Gastroesophageal sphincter (tissue), 4 donors: ENCODE measurements at places on chromosomes 5 and 9. TPM values are rescaled to one million over a fixed set of nuclear protein-coding genes. Genes with fewer than 3 reads are reported as not detected.

Gene C9
- total RNA-seq: not detected

- ATAC-seq: no peak
These were observed 12.5 kb downstream of the LECT2 start for GRCh38 chr5:135942202-135942771.

DNA sequence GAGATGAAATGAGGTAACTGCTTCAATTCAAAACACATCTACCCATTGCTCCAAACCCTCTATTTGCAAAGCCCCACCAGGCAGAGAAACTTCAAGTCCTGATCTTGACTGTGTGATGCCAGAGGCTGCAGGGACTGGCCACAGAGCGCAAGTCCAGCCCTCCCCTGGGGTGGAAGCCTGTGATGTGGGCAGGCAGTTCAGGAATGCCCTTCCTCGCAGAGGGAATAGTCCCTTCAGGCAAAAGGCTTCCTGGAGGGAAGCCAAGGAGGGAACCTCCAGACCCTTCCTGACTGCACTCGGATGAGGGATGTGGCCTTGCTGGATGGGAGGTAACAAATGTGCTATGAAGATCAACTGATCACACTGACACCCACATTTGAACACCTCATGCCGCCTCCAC lies 131.2 kb downstream of the SLIT3 start:
- no peak for ATAC-seq

GRCh38 chr5:177509381-177509951 lies at the start of gene DOK3:
Gene DOK3, minus strand, starts transcription at chr5:177509826. Its CDS starts 286 bp downstream, at chr5:177509540.
- ATAC-seq: peak; percentile 40

GRCh38 chr9:34237836-34238235 lies 59.0 kb downstream of the UBAP1 start:
- ATAC-seq: no peak

Gene TARS1
- total RNA-seq: 79.9 TPM

- no peak for ATAC-seq
These were observed 529.8 kb downstream of the DMRTA1 start for GRCh38 chr9:22976454-22976853.

DNA sequence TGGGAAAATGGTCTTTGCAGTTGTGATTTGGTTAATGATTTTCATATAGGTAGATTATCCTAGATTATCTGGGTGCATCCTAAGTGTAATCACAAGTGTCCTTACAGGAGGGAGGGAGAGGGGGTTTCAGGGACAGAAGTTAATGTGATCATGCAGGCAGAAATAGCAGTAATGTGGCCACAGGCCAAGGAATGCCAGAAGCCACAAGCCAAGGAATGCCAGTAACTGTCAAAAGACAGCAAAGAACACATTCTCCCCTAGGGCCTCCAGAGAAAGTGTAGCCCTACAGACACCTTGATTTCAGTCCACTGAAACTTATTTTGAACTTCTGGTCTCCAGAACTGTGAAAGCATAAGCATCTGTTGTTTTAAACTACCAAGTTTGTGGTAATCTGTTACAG lies 2074.5 kb downstream of the MAT2B start:
- no peak for ATAC-seq

GRCh38 chr5:163504079-163504931 lies 1.1 kb upstream of the MAT2B start:
- no peak for ATAC-seq

GRCh38 chr5:134570886-134571285 lies 45.4 kb downstream of the JADE2 start:
- ATAC-seq: no peak

GRCh38 chr5:172744123-172745104 lies 26.6 kb downstream of the DUSP1 start:
- no peak for ATAC-seq

Gene CDH9
- not detected for total RNA-seq
